ENCODE measurements at places on chromosomes 5 and 9.

DNA sequence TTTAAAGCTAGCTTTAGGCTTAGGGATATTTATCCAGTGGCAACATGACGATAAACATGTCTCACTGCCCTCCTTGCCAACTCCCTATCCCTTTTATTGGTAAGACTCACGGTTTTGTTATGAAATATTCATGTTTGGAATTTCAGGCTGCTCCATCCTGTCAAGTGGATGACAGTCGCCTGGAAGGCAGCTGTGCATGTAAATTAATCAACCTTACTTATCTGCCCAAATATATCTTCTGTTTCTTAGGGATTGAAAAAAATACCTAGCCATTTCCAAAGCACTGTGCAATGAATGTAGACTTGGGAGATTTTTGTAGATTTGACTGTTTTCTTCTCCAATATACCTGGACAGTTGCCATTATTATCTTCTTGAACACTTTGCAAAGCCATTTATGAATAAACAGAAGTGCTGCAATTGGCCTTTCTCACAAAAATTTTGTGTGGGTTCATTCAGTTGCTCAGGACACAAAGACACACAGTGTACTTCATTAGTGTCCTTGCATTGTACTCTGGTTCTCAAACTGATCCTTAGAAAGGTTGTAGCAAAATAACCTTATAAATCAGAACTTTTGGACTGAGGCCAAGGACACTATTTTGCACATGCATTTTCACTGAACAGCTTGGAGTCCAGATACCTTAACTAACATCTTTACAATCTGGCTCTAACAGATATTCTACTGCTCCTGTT, 889.4 kb upstream of the SEMA6A start:
- DNase-seq = no peak

GRCh38 chr5:170525470-170526211, 21.8 kb downstream of the KCNIP1 start:
- DNase-seq = no peak

DNA sequence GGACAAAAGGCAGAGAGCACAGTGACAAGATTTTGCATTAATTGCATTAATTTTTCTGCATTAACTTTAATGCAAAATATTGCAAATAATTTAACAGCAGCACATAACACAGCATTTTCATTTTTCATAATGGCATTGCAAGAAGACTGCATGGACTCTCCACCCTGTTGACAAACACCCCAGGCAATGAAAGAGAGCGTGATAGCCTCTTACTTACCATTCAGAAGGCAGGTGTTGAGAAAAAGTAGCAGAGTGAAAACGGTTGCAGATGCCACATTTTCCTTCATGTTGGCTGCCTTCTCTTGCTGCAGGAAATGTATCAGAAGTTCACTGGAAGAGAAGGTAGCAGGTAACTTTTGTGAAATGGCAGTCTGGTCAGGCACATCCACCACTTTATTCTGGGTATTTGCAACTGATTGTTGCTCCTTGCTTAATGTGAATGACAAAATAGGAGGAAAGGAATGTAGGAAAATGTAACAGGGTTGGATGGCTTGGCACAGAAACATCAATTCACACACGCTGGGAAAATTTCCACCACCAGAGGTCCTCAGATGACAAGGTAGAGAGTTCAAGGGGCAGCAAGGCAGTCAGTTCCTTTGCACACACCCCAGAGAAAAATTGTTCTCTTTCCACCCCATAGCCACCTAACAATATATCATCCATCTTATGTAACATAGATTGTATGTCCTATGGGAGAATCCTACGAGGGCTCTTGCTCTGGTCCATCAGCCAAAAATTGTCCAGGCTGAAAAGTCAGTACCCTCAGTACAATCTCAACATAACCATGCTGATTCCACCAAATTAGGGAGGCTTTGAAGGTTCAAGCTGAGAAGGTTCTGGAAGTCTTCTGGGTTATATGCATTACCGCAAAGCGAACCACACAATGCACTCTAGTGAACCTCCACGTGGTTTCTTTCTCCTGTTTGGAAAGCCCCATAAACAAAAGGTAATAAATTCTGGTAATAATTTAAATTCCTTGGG, 41.9 kb upstream of the AGXT2 start:
- no peak for DNase-seq

DNA sequence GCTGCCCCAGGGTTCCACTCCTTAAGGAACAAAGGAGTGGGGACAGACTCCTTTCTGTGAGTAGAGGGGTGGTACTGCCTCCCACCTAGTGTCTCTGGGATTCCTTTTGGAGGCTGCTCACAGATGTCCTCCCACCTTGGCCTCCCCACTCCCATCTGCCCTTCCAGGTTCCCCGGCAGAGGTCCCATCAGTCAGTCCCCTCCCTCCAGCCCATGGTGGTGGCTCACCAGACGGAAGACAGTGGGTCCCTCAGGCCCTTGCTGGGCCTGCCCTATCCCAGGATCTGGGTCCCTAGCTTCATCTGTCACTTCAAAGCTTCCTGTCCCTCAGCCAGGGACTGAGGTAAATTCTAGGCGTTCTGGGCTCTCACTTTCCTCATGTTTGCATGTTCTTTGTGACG, 35.6 kb upstream of the NEK6 start:
- peak; percentile 24 for DNase-seq

DNA sequence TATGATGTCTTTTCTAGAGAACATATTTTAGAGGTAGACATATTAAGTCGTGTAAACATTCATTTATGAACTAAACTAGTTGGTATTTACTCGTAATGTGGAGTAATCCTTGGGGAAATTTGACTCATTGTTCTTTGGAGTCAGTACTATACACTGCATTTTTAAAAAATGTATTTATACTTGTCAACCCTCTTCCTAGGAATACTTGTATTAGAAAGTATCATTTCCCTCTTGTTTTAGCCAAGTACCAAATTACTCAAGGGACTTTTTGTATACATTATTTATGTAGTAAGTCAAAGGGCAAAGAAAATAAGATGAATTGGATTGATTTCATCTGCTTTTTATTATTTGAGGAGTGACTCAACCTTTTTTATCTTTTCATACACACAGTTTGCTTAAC, 248.1 kb upstream of the IZUMO3 start:
- no peak for DNase-seq

GRCh38 chr9:27414220-27414761, 109.8 kb upstream of the IFNK start:
- no peak for DNase-seq

DNA sequence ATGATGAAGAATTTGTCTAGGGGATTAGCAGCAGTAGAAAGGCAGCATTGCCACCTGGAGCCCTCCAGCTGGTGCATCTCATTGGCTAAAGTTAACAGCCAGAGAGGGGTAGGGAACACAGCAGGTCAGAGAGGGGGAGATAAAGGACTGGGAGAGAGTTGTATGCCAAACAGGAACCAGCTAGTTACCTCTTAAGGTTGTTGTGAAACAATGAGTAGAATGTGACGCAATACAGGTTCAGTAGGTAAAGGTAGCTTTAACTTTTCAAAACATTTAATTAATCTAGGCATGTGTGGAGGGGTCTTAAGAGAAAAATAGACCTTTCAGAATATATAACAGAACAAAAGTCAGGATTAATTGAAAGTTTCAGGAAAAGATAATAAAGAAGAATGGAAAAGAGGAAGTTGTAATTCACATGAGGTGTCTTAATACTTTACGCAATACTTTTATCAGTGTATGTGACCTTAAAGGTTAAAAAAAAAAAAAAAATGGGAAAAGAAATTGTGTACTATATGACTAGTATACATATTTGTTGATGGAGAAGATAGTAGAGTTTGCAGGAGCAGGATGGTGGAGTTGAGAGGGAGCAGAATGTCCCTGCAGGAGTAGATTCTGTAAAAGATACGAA, 14.3 kb downstream of the FBXO38 start:
- DNase-seq = no peak

GRCh38 chr9:138105123-138105415, 227.5 kb downstream of the CACNA1B start:
- no peak for DNase-seq

GRCh38 chr5:149609640-149610219, 28.4 kb downstream of the ARHGEF37 start:
- no peak for DNase-seq

DNA sequence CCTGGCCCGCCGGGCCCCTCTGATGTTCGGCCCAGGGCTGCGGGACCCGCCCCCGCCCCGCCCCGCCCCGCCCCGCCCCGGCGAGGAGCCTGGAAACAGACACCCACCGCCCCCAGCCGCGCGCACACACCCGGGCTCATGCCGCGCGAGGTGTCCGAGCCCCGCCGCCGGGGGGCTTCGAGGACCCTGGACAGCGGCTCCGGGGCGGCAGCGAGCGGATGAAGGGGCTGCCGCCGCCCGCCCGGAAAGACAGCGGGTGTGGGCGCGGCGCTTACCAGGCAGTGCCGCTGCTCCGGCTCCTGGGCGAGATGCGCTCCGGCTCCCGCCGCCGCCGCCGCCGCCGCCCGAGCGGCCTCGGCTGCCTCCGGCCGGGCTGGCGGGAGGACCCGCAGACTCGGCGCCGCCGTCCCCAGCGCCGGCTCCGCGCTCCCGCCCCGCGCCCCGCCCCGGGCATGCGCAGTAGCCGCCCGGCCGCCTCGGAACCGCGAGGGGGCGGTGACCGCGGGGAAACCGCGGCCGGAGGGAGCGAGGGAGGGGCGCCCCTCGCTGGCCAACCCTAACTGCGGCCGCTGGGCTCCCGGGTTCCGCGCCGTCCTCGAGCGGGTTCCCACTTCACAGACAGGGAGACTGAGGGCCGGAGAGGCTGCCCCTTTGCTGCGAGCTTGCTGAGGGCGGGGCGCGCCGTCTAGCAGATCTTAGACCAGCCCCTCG, at the start of gene GPRIN1:
Gene GPRIN1 (minus strand): TSS at position 433 of the 711 bp plus-strand sequence. CDS start 10,322 bp downstream, outside the sequence.
- DNase-seq = peak; percentile 85
